ENCODE measurements at places on chromosomes 1 and 21.

- DNase-seq, result no peak
Observed at GRCh38 chr1:79161077-79161476, 154.5 kb upstream of the ADGRL4 start.

DNA sequence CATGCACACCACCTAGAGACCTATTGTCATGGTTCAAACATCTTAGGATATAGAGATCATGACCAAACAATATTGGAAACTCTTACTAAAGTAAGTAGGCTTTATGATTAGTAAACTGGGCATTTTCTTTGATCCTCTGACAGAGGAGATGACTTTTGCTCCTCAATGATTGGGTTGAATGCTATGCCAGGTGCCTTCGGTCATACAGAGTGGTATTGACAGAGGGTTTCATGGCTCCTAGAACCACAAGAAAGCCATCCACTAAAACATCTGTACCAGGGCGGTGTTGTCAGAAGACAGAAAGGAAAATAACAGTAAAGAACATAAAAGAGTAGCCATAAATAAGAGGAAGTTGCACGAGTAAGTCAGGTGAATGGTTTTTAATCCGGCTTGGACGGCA lies 20.8 kb upstream of the SAMSN1 start:
- no peak for DNase-seq

DNA sequence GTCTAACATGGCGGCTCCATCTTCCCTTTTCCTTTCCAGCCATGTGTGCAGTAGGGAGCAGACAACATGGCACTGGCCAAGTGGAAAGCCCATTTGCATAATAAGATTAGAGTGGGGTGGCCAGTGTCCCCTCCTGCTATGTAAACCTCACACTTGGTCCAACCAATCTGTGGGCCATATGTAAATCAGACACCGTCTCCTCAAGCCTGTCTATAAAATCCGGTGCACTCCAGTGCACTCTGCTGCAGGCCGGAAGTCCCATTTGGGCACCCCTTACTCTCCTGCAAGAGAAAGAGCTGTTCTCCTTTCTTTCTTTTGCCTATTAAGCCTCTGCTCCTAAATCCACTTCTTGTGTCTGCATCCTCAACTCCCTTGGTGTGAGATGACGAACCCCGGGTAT lies 44.1 kb downstream of the OLFML3 start:
- no peak for DNase-seq

DNA sequence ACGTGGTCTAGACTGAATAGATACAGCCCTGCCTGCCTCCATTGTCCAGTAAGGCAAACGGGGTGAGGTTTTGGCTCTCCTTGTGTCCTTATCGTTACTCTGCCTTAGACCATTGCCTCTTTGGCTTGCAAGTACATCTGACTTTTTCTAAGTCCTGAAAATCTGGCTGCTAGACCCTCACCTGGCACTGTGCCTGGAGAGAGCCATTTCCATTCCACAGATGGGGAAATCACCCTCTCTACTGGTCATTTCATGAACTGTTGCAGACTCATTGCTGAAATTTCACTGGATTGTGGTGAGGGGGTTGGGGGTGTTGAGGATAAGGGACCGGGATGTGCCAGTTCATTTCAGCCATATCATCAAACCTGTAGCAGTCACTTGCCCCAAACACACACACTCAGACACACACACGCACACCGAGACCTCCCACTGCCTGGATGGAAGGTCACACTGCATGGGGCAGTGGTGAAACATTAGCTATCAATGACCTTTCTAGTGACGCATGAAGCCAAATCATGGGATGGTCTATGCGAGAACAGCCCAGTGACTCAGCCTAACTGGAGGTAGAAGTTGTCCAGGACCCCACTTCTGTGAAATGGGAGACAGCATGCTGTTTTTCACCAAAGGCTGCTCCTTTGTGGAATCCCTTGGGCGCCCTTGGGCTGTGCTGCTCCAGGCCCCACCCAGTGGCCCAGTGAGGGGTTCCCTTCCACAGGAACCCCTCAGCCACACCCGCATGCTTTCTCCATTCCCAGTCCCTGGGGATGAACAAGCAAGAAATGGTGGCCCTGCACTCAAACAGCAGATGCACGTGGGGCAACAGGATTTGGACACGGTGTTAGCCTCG lies 34.9 kb upstream of the VASH2 start:
- no peak for DNase-seq

- DNase-seq, result peak; percentile 80
Observed at GRCh38 chr21:26120828-26121227, 49.7 kb downstream of the APP start.

DNA sequence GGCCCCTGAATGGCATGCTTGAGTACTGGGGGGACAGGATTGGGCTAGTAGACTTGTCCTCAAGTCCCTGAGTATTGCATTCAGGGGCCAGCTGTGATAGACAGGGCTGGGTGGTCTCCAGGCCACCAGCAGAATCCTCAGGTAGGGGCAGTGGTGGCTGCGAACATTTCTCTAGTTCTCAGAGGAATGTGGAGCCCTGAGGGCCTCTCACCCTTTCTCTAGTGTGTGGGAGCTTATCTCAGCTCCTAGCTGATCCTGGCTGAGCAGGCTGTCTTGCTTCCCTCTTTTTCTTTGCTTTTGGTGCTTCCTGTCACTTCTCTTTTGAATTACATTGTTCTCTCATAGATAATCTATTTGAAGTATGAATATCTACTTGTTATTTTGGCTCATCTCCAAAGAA lies 30.0 kb upstream of the PM20D1 start:
- DNase-seq, result no peak

DNA sequence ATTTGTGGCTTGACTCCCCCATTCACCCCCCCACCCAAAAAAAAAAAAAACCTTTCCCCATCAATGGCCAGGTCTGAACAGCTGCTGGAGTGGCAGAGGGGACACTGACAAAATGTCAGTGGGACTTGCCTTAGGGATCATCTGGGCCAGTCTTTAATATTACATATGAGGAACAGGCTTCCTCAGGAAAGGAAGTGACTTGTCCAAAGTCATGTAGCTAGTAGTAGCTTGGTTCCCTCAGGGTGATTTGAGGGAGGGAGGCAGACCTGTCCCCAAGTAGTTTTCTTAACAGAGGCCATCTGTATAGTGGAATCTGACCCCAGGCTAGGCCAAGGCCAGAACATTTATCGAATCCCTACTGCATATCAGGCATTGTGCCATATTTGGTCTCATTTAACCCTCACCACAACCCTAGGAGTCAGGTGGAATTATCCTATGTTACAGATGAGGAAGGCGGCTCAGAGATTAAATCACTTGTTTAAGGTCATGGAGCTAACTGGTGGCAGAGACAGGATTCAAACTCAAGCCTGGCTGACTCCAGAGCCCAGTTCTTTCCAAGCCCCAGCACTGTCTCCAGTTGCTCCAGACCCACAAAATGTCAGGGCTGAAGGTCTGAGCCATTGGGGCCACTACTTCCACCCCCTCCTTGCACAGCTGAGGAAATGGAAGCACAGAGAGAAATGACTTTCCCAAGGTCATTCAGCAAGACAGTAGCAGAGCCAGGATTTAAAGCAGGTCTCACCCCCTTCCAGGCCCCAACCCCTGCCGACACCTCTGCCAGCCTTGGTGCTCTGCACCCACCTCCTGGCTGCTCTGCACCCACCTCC lies 10.4 kb downstream of the ZBTB7B start:
- no peak for DNase-seq

GRCh38 chr1:115668579-115668978 lies 26.8 kb downstream of the VANGL1 start:
- DNase-seq, result no peak

- DNase-seq, result no peak
Observed at GRCh38 chr1:209620487-209620884, 31.7 kb downstream of the LAMB3 start.

GRCh38 chr1:226870401-226871279 lies at the start of gene PSEN2:
PSEN2 (plus strand) TSS chr1:226870616; CDS start chr1:226881908, 11,292 bp downstream.
- no peak for DNase-seq

DNA sequence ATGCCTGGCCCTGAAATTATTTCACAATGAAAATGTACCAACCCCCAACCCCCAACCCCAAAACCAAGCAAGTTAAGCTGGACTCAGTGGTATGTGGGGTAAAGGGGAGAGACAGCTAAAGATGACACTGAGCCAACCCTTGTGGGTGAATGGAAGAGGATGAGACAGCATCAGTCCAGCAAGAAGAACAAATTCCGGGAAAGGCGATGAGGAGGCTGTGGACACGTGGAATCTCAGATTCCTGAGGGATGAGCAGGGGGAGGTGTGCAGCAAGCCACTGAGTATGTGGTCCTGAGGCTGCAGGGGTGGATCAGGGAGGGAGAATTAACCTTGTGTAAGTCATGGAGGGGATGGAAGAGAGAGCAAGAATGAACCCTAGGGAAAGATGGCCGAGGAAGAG lies 14.4 kb upstream of the ZNF362 start:
- no peak for DNase-seq

DNA sequence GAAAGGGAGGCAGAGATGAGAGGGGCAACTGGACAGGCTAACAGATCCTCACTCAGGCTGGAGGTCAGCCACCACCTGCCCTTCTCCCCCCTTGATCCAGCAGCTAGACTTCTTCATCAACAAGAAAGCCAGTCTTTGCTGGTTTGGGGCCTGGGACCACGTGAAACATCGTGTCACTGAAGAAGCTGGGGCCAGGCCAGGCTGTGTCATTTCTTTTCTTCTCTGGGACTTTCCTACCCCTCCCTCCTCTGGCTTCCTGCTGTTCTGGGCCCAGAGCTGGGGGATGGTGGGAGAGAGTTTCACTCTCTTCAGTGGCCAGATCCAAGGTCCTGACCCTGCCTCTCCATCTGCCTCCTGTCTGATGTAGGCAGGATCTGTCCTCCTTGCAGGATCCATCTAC lies 18.1 kb upstream of the SLC26A9 start:
- no peak for DNase-seq

- no peak for DNase-seq
Observed at GRCh38 chr1:167082511-167083027, 7.6 kb downstream of the GPA33 start.

DNA sequence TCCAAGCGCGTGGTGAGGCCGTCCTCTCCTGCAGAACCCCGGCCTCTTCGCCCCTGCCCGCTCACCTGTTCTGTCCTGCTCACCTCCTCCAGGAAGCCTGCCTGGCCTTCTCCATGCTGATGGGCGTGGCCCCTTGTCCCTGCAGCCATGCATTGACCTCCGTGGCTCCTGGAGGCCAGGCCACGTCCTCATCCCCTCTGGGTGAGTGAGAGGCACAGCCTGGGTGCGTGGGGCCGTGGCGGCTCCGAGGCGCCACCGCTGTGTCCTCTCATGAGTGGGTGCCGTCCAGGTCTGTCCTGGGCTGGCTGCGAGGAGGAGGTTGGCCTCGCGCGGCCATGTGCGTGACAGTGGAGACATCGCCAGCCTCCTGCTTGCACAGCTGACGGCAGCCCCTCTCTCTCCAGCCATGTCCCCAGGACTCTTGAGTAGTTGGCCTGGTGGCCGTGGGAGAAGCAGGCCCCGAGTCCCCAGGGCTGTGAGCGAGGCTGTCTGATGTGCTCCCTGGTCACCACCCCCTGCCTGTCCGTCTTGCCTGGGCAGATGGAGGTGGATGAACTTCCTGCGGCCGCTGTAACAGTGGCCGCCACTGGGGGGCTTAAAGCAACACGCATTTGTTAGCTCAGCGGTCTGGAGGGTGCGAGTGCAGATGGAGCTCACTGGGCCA lies 58.1 kb downstream of the PRKCZ start:
- peak; percentile 61 for DNase-seq

DNA sequence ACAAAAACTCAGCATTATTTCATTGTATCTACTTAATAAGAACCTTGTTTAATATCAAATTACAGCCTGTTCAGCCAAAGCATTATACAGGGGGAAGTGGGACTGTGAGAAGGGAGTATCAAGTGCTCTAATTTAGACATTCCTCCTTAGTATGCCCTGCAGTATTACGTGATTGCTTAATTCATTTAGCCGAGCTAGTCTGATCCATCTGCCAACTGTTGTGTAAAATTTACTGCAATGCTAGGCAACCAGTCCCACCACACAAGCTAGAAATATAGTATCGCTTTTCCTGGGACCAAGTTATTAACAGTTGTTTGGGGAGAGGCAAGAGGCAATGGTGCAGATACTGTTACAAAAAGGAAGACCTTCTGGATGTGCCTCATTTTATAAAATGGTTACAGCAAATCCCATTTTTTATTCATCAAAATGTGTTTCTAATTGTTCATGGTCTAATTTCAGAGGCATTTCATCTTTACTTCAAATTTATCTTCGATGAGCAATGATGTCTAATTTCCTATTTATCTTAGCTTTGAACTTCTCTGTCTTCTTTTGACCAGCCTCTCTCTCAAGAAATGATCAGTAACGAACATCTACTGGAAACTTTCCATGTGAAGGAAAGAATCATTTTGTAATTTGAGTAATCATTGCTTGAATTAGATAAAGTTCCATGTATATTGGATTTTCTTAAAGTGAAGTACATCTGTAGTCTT lies 283.3 kb downstream of the DUSP10 start:
- no peak for DNase-seq

DNA sequence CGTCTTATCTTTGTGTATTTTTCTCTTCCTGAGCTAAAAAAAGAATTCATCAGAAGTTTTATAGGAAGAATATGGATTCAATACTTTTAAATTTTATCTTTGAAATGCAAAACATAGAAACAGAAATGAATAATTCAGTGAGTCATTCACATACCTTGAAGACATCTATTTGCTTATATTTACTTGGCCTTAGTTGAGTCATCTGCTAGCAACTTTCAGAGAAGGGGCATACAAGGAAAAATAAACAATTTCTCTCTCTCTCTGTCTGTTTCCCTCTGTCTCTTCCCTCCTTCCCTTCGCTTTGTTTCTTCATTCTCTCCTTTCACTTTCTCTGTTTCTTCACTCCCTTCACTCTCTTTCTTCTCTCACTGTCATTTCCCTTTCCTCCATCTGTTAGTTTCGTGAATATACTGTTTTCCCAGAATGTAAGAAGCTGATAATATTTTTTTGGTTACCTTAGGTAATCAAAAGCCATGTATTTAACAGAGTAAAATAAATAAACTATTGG lies 477.2 kb downstream of the BRINP3 start:
- DNase-seq, result no peak

GRCh38 chr1:176656257-176656995 lies 193.5 kb downstream of the PAPPA2 start:
- DNase-seq, result no peak

DNA sequence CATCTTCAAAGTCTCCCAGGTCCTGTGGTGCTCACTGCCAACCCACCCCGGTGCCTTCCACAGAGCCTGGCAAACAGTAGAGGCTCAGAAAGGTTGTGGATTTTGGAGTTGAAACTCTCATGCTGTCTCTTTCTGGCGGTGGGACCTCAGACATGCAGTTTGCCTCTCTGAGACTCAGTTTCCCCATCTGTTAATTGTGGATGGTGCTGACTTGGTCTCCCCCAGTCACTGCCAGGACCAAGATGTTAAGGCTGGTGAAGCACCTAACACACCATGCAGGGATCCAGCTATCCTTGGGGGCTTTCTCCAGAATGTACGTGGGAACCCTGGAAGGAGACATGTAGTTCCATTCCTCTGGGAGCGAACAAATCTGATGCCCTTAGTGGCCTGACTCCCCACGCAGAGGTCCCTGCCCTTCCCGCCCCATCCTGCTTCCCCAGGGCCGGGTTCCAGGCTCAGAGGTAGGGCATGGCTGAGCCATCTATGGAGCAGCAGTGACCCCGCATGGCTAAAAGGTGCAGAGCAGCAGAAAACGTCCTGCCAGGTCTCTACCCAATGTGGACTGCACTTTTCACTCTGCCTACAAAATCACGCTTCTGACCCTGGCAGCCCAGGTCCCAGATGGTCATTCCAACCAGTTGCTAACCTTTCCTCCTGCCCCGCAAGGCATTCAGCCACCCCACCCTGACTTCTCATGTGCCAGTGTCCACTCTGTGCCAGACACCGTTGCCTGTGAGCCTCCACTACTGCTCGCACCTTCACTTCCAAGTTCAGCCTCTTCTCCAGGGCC lies 9.2 kb upstream of the TTC22 start:
- DNase-seq, result no peak

Data from RWPE2 (cell line).